SK-N-DZ (cell line): ENCODE measurements at places on chromosomes 3 and 15.

DNA sequence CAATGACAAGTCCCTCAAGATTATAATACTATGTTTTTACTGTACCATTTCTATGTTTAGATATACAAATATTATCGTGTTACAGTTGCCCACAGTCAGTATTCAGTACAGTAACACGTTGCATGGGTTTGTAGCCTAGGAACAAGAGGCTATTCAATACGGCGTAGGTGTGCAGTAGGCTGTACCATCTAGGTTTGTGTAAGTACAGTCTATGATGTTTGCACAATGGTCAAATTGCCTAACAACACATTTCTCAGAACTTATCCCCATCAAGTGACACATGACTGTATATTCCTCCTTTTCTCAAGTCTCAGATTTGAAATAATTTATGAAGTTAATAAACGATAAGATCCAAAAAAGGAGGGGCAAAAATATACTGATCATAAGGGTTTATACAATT is 21.7 kb downstream of the ZDHHC3 start:
- DNase-seq: no peak

DNA sequence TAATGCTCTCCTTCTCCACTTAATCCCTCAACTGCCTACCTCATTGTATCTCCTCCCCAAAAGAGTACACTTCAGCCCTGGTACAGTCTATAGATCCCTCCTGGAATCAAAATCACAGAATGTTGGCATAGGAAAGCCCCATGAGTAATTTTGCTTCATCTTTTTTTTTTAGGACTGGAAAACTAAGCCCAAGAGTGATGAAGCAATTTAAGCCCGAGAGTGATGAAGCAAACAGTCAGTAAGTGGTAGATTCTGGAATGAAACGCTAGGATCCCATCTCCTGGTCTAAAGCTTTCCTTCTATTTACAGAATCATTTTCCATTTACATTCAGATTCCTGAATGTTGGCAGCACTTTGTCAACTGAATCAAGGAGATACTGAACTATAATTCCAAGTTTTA is 29.8 kb upstream of the PLAAT1 start:
- no peak for DNase-seq

DNA sequence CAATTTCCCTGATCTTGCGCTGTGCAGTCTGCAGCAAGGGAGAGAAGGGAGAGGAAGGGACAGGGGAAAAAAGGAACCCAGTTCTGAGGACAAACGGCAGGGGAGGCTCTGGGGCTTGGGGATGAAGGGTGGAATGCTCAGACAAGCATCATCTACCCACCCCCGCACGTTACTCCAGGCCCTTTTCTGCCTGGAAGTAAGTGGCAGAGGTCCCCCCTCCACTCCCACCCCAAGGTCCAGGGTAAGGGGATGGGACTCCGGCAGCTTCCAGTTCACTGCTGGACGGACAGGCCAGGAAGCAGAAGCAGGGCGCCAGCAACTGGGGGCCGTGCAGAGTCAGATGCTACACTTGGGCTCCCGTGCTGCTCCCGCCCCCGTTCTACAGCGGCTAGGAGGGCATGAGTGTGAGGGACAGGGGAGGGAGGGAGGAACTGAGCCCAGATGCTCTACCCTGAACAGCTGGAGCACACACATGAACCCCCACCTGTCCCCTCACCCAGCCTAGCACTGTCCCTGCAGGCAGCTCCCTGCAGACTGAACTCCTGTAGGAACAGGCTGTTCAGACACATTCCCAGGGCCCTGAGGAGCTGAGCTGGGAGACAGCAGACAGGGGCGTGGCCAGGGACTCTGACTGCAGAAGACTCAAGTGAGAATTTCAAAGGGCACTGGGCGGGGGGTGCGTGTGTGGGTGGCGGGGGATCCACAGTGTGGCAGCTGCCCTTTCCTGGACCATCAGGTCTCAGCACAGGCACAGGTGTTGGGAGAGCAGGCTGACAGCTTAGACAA is 59.7 kb downstream of the SENP2 start:
- peak; percentile 31 for DNase-seq

GRCh38 chr3:88618021-88618645 is 468.4 kb downstream of the C3orf38 start:
- DNase-seq: no peak

- peak; percentile 50 for DNase-seq
Observed at GRCh38 chr3:38117748-38118420, 19.0 kb downstream of the ACAA1 start.

- DNase-seq: no peak
Observed at GRCh38 chr3:100140976-100141375, 26.7 kb upstream of the FILIP1L start.

GRCh38 chr3:47578691-47579632 is at the start of gene CSPG5:
CSPG5 (minus strand) TSS chr3:47578865; CDS start chr3:47578693, 172 bp downstream.
- DNase-seq: no peak

- DNase-seq: no peak
Observed at GRCh38 chr15:100525436-100525835, 3.3 kb downstream of the CERS3 start.

DNA sequence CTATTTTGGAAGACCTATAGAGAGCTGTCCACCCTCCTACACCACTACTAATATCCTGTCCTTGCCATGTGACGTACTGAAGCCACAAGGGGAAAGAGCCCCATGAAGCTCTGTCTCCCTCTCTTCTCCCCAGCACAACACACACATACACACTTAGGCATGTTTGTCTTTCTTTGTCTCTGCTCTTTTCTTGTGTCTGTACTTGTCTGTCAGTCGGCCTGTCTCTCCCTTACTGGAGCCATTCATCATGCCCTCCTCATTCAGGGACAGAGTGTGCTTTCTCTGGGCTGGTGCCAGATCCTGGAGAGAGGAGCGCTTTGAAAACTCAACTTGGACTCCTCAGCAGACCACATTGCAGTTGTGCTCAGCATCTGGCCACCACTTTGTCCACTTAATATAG is 47.6 kb downstream of the PSMD6 start:
- DNase-seq: no peak

- DNase-seq: no peak
Observed at GRCh38 chr3:159850481-159850880, 138.2 kb upstream of the IL12A start.

GRCh38 chr3:192570821-192571791 is 156.2 kb downstream of the FGF12 start:
- peak; percentile 7 for DNase-seq

DNA sequence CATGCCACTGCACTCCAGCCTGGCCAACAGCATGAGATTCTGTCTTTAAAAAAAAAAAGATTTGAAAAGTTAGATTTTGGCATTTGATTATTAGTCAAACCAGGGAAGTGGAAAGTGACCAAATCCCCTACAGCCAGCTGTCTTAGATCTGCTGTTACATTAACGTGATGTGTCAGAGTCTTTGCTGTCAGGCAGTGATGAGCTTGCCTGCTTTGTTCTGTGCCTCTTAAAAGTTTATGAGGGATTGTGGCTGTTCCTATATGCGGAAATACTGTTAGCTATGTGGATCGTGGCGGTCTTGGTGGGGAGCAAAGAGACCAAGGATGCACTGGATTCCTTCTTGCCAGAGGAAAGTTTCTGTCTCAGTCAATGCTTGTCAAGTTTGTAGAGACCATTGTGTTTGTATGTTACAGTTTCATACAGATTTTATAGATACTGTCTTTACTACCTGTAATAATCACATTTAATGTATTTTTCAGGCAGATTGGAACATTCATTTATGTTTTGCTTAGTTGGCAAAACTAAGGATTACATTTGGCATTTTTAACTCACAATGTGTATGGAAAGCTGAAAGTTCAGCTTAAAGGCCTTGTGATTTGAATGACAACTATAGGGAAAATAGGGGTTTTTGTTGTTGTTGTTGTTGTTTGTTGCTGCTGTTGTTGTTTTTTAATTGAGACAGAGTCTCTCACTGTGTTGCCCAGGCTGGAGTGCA is 137.4 kb downstream of the VPS8 start:
- no peak for DNase-seq

DNA sequence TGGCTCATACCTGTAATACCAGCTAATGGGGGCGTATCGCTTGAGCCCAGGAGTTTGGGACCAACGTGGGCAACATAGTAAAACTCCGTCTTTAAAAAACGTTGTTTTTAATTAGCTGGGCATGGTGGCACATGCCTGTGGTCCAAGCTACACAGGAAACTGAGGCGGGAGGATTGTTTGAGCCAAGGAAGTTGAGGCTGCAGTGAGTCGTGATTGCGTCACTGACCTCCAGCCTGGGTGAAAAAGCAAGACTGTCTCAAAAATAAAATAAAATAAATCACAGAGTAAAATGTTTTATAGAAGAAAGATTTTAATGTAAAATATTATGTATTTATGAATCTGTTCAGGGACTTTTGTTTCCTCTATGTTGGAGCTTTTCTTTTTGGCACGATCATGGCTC is 15.3 kb upstream of the STRIT1 start:
- DNase-seq: no peak

DNA sequence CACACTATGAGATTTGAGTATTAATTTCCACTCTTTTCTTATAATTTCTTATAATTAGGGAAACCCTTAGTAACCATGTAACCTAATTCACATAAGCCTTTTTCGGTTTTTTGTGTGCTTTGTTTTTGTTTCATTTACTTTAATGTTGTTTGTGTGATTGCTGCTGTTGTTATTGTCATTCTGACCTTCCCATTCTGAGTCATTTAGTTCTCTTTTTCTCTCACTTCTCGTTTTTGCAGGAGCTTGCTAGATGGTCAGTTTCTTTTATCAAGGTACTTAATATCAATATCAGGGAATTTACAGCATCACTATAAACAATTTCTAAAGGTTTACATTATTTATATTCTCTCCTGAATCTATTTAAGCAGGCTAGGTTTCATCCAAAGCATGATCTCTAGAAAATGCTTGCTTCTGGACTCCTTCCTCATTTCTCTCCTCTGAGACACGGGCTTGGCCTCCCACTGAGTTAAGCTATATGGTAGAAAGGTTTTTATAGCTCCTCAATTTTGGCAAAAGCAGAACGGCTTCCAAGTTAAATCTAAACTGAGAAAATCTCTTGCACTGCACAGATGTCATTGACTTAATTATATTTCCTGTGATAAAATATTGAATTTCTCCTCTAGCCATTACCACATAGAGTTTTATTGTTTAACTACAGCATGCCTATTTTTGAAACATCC is 534.2 kb downstream of the NSUN3 start:
- no peak for DNase-seq

DNA sequence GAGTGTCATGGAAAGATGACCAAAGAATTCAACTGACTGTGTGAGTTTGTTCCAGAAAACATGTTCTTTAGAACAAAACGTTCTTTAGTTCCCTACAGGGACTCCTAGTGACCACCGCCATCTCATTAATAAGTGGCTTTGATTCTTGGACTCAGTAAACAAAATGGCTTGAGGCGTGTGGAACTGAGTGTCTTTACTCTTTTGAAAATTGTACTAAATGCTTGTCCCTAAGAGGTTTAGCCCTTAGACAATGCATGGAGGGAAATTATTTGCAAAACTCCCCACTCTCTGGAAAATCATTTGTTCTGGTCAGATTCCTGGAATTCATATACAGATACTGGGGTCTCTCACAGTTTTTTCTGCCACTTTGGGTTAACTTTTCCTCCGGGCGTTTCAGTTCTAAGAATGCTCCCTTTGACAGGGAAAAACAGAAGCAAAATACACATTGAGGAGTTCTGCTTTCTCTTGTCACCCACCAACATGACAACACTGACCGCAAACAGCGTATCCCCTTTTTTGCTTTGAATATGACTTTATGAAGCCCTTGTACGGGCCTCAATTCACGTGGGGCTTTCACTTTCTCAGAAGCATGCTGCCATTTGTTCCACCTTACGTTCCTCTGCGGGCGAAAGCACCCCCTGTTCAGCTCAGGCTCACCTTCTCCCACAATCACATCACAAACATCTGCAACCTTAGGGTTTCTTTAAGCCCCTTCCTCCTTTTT is 15.3 kb upstream of the NRROS start:
- DNase-seq: no peak

GRCh38 chr15:77369168-77369567 is 50.7 kb downstream of the PEAK1 start:
- DNase-seq: no peak

- DNase-seq: no peak
Observed at GRCh38 chr15:88912500-88912921, 668 bp downstream of the MFGE8 start.

DNA sequence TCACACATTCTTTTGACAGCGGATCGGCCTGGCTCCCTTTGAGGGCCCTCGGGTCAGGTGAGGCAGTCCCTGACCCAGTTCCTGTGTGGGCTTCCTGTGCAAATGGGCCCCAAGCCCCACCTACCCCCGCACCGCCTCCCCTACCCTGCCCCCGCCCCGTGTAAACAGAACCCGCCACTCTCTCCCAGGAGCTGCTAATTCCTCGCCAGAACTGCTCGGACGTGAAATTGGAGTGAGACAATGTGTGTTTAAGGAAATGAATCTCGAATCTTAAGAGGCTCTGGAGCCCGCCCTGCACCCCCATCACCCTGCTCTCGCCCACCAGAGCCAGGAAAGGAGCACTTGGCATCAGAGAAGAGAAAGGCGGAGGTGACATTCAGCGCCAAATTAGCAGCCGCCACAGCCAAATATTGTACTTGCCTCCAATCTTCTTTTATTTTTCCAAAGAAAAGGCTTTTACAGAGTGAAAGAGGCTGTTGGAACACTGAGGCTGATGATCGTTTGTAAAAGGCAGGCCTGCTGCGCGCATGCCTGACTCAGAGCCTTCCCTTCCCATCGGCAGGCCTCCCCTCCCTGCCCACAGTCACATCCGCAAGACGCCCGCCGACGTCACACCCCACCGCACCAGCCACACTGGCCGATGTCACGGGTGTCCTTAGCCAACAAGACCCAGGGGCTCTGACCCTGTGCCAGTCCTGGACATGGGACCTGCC is 53.1 kb downstream of the CACNA2D2 start:
- DNase-seq: no peak

DNA sequence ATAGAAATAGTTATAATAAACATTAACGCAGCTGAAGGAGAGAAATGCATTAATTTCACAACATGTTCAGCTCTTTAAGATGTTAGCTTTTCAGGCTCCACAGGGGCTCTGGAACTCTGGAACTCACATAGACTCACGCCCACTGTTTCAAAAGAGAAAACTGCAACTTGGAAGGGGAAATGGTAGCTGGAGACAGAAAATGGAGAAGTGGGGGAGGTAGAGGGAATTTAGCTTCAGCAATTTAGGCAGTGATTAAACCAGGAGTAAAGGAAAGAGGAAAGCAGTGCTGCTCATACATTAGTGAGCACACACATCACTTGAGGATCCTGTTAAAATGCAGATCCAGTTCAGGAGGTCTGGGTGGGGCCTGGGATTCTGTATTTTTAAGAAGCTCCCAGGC is 274.8 kb upstream of the TRIM42 start:
- DNase-seq: no peak

DNA sequence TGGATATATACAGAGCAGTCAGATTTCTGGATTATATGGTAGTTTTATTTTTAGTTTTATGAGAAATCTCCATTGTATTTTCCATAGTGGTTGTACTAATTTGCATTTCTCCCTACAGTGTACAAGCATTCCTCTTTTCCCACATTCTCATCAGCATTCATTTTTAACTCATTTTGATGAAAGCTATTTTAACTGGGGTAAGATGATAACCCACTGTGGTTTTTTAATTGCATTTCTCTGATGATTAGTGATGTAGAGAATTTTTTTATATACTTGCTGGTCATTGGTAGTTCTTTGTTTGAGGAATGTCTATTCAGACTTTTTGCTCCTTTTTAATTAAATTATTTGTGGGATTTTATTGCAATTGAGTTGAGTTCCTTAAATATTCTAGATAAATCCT is 903.6 kb downstream of the DIPK2A start:
- DNase-seq: no peak

- DNase-seq: no peak
Observed at GRCh38 chr3:159922861-159923312, 65.7 kb upstream of the IL12A start.
